ENCODE measurements at places on chromosomes 16 and 17. TPM values are rescaled to one million over a fixed set of nuclear protein-coding genes. Genes with fewer than 3 reads are reported as not detected.

GRCh38 chr16:28061352-28062101 is 2.0 kb downstream of the GSG1L start:
- DNase-seq: no peak

DNA sequence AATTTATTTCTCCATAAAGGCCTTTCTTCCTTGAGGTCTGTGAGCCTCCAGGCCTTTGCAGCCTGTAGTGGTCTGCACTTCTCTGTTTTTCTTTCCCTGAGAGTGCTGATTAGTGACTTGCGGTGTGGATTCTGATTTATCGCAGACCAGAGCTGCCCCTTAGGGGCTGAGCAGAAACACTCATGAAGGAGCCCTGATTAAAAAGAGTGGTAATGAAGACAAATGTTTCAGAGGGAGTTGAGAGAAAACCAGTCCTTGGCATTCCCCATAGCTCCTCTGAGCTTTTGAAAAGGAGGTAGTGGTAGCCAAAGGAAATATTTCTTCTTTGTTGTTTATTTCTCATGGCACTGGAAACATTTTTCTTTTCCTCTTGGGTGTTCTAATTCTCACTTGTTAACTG is 268.1 kb upstream of the TBX2 start:
- DNase-seq: no peak

DNA sequence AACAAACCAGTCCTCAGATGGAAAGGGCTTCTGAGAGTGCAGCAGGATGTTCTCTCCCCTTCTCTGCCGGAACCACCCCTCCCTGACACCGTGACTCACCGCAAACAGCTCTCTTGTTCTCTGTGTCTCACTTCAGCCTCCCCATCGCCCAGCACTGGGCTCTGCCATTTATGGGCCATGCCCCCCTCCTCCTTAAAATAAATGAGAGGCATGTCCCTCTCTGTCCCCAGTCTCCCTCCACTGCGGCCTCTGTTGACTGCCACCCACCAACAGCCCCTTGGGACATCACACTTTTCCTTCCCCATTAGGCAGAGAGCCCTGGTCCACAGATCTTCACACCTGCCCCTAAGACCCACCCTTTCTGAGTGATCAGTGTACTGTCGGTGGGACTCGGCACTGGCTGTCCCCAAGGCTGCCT is 6.3 kb downstream of the CCDC102A start:
- peak; percentile 79 for DNase-seq

DNA sequence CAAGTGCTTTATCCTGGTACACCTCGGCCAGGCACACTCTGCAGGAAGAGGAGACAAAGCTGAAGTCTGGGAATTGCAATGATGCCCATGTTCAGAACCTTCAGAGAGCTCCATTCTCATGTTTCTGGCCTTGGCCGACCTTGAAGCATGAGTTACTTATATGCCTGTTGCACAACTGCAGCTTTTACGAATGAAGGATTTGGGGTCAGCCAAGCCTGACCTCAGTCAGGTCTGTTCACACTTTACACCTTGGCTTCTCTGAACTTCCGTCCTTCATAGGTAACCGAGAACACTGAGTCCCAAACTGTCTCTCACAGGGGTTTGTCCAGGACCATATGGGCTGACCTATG is 66.7 kb downstream of the GTF3C1 start:
- DNase-seq: no peak

GRCh38 chr16:13630374-13630773 is 289.6 kb upstream of the ERCC4 start:
- no peak for DNase-seq

GRCh38 chr17:76000016-76000754 is 470 bp upstream of the CDK3 start:
- peak; percentile 75 for DNase-seq

DNA sequence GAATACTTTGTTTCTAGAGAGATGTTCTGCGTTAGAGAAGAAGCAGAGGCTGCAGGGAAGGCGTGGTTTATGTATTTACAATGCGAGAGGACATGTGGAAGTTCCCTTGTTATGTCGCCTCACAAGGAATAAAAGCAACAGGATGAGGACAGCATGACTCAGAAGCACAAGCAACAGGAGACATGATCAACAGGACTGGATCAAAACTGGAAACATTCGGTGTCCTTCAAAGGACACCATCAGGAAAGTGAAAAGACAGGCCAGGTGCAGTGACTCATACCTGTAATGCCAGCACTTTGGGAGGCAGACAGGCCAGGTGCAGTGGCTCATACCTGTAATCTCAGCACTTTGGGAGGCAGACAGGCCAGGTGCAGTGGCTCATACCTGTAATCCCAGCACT is 52.6 kb downstream of the CCDC57 start:
- DNase-seq: peak; percentile 47

The RNF43 gene
- total RNA-seq: not detected

The PPM1E gene
- total RNA-seq: 0.14 TPM

The CACNG5 gene
- total RNA-seq: not detected

The EXOC3L1 gene
- total RNA-seq: 45.8 TPM

The KRT15 gene
- 0.51 TPM for total RNA-seq

The B4GALNT2 gene
- under 0.01 TPM for total RNA-seq

The DDX5 gene
- 574 TPM for total RNA-seq

All from dermis blood vessel endothelial cell (primary cell).